ENCODE measurements at places on chromosomes 1 and 21.

GRCh38 chr1:116471241-116471640, 98.2 kb downstream of the ATP1A1 start:
- DNase-seq: no peak

DNA sequence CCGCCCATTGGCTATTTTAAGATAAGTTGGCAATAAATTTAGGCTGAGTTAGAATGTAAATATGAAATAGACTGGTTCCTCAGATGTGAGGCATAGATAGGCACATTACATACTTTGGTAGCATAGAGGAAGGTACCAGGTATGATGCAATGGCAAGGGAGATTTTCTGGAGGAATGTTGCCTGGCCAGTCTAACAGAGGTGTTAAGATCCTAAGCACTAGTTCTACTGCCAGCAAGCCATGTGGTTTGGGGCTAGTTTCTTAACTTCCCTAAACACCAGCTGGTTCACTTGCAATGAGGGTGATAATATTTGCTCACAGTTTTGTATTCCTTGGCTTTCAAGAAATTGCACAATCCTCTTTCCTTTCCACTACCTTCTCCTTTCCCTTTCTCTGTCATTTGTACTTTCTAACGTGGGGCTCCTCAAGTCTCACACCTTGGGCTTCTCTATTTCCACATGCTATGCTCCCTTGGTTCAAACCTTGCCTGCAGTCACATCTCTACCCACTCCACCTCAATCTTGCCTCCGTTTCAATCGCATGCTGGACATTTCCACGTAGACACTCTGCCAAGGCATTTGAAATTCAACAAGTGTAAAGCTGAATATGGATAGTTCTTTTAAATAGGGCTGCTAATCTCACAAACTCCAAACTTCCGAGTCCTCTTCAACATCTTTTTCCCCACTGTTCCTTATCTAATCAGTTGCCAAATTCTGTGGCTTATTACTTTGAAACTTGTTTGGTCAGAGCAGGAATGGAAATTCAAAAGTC, 4.7 kb upstream of the CD55 start:
- DNase-seq: no peak

GRCh38 chr1:54115520-54115919, 37.3 kb downstream of the CDCP2 start:
- no peak for DNase-seq

DNA sequence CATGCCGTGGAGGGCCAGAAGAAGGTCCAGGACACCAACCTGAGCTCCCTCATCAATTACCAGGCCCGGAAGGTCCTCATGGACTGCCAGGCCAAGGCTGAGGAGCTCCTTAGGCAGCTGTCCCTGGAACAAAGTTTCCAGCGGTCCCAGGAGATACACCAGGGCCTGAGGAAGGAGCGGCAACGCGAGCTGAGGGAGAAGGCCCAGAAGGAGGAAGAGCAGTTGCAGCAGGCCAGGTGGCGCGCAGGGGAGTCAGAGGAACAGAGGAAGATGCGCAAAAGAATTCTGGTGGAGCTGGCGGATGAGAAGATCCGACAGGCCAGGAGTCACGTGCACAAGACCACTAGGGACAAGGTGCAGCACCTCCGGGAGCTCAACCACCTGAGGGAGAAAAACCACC, 1.5 kb downstream of the CCDC185 start:
- no peak for DNase-seq

DNA sequence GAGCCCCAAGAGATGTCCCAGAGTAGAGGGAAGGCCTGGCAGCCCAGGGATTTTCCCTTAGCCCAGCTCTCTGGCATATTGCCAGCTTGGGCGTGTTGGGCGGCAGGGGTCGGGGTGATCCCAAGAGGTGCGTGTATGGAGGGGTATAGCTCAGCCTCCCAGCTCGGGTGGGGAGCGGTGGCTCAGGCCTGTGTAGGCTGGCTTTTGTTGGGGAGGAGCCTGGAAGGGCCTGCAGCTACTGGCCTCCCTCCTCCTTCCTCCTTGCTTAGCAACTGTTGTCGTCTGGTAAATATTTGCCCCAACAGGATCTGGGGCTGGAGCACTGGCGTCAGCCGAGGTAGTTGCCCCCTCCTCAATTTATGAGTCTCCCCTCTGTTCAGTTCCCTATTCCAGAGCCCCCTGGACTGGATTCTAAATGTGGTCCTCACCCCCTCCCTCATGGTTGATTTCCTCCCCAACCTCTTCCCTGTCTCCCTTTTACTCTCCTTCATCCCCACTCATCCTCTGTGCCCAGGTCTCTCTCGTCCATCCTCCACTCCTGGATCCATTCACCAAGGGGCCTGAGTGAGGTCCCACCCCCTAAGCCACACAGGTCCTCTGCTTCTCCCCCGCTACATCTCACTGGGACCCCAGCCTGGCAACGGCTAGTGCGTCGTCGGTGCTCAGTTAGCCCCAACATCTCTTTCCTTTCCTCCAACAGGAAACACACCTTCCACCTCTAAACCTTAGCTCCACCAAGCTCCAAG, 10.3 kb upstream of the LMNA start:
- DNase-seq: peak; percentile 87

- no peak for DNase-seq
Measured at GRCh38 chr1:93542398-93542797, 94.5 kb downstream of the FNBP1L start.

DNA sequence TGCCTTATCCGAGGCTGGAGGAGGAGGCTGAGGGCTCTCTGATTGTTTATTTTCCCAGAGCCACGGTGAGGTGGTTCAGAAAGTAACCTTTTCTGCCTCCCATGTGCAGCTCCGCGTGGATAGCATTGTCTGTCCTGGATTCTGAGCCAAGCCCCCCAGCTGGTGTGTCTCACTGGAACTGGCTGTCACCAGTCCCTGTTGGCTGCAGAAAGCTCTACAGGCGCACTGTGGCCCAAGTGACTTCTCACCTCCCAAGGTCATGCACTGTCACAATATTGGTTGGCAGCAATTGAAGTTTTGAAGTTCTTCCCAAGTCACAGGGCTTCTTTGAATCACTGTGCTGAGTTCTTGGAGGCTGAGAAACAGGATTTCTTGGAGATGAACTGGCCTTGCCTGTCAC, 8.2 kb downstream of the BMP8A start:
- peak; percentile 67 for DNase-seq

GRCh38 chr1:230493264-230493663, 67.1 kb upstream of the PGBD5 start:
- no peak for DNase-seq

DNA sequence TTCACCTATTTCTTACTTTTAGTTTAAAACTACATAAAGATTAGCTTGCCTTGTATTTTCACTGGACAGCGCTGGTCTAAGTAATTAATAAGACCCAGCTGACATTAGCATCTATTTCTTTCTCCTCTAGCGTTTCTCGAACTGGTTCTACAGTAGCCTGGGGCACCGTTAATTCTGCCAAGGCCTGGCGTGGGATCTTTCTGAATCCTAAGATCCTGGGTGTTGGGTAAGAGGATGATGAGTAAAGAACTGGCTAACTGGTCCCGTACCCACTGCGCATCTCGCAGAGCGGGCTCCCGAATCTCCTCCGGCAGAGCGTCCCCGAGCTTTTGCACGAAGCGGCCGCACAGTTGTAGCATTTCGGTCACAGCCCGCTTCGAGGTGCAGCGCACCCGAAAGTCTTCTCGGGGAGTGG, 309 bp downstream of the NSL1 start:
- DNase-seq: no peak

- DNase-seq: no peak
Measured at GRCh38 chr21:17460094-17460493, 52.7 kb upstream of the CXADR start.

- no peak for DNase-seq
Measured at GRCh38 chr1:214808845-214809460, 206.0 kb downstream of the CENPF start.

GRCh38 chr1:48858200-48858920, 81.7 kb upstream of the BEND5 start:
- no peak for DNase-seq

GRCh38 chr1:61332196-61332753, 249.9 kb downstream of the NFIA start:
- DNase-seq: no peak

DNA sequence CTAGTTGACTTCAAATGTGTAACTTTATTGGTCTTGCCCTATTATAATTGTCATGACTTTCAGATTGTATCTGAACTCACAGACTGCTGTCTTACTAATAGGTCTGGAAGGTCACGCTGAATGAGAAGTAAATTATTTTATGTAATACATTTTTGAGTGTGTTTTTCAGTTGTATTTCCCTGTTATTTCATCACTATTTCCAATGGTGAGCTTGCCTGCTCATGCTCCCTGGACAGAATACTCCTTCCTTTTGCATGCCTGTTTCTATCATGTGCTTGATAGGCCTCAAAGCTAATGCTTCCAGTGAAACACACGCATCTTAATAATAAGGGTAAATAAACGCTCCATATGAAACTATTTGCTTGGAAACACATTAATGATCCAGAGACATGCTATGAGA, 7.3 kb downstream of the RGS4 start:
- no peak for DNase-seq

DNA sequence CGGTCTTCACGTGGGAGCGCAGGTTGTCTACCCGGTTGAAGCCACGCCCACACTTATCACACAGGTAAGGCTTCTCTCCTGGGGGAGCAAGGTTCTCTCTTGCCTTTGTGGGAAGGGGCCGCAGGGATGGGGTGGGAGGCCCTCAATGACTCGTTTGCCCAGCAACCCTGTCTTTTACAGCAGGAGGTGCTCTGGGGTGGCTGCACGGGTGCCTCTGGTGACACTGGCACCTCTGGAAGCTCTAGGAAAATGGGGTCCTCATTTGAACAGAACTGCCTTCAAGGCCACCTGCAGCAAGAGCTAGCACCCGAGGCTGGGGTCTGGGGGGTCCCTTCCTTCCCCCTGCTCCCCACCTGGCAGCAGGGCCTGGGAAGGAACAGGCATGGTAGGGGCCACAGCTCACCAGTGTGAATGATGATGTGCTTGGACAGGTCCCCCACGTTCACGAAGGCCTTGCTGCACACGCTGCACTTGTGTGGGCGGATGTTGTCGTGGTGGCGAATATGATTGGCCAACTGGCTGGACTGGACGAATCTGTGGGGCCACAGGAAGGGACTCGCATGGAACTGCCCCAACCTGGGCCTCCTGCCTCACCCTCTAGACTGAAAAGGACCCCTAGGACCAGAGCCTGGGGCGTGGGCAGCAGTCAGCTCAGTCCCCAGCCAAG, 33.1 kb downstream of the ZBTB17 start:
- no peak for DNase-seq

Data from left cardiac atrium (tissue), 4 donors.